ENCODE measurements at places on chromosomes 12 and 14. TPM values are rescaled to one million over a fixed set of nuclear protein-coding genes. Genes with fewer than 3 reads are reported as not detected.

The PPP4R4 gene
- total RNA-seq = not detected

The PPP1R36 gene
- 0.26 TPM for total RNA-seq

The USP44 gene
- not detected for total RNA-seq

The B3GNT4 gene
- total RNA-seq = 4.0 TPM

The BCL11B gene
- 0.73 TPM for total RNA-seq

The REM2 gene
- 0.18 TPM for total RNA-seq

The KLRC4 gene
- total RNA-seq = not detected

The BEST3 gene
- total RNA-seq = 0.55 TPM

The MYL2 gene
- not detected for total RNA-seq

The PTPN21 gene
- 6.3 TPM for total RNA-seq
